Panc1 (cell line): ENCODE measurements at places on chromosomes 11 and 22. TPM values are rescaled to one million over a fixed set of nuclear protein-coding genes. Genes with fewer than 3 reads are reported as not detected.
A peak's percentile ranks its signal among the peaks of the same experiment; 100 is the strongest.

- no peak for DNase-seq
Measured at GRCh38 chr11:23586173-23586572, 725.9 kb upstream of the CCDC179 start.

DNA sequence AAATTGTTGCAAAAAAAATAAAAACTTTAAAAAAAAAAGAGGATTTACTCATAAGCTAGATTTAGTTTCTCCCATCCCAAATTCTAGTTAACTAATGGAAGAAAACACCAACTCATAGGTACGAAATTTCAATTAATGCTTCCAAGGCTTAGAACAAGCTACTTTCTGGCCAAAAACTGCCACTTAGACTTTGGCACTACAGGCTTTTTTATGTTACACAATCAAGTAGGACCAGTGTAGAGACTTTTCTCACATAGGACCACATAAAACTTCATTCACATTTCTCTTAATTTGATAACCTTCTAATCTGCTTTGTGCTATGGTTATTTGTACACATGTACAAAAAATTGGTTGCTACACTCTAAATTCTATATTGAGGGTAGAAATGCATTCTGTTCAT lies 3.1 kb downstream of the ST13 start:
- no peak for DNase-seq

DNA sequence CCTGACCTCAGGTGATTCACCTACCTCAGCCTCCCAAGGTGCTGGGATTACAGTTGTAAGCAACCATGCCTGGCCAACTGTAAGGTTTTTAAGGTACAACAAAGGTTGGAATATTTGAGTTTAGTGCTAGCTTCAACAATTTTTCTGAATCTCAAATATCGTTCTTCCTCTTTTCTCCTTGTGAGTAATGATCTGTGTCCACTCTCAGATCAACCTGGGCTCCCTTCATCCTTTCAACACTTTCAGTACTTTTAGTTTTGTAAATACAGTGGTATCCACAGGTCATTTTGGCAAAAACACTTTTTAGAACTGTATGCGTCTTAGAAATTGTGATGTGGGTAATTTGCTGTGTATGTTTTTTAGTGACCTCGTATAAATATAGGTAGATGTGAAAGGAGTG lies 7.9 kb downstream of the PACS1 start:
- no peak for DNase-seq

DNA sequence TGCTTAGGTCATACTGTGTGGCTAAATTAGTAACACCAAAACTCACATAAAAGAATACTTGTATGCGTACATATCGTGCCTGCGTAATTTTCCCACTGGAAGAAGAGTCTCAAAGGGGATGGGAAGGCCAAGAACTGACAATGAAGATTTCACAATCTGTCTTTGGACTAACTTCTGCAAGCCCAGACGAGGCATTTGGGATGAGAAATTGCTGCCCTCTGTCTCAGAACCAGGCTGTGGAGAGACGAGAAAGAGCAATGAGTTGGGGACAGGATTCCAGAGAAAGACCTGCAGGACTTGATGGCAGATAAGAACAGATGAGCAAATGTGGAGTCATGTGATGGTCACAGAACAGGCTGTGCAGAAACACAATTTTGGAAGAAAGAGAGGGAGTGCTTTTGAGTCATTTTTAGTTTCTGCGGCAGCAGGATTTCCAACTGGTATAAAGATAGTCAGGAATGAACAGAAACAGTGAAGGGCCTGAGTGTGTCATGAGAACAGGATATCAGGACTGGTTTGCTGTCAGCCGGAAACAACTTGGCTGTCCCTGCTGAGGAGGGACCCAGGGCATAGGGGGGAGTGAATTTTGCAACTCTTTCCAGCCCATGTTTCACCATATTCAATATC lies 82.7 kb upstream of the CTSC start:
- no peak for DNase-seq

GRCh38 chr11:10327254-10327653 lies 22.4 kb downstream of the ADM start:
- no peak for DNase-seq

DNA sequence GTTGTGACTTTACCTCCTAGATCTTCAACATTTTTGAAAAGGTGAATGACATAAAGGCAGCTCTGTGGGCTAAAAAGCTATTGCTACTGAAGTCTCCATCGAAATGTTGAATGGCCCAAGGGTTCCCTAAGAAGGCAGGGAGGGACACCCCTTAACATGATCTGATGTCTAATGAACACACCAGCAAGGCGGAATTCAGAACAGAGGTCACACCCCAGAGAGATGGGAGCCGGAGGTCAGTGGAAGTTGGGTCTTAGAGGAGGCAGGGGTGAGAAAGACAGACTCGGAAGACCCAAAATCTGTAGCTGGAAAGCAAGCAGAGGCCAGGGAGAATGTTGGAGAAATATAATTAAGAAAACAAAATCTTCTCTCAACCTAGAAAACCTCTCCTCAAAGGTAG lies 79.0 kb downstream of the TRIM29 start:
- no peak for DNase-seq

GRCh38 chr11:72232260-72233055 lies 7.9 kb downstream of the INPPL1 start:
- DNase-seq = no peak

GRCh38 chr11:3807909-3808860 lies at the start of gene PGAP2:
TSS of gene PGAP2 (plus strand) at chr11:3808560. CDS start at chr11:3811260, 2,700 bp downstream.
- peak; percentile 41 for DNase-seq

DNA sequence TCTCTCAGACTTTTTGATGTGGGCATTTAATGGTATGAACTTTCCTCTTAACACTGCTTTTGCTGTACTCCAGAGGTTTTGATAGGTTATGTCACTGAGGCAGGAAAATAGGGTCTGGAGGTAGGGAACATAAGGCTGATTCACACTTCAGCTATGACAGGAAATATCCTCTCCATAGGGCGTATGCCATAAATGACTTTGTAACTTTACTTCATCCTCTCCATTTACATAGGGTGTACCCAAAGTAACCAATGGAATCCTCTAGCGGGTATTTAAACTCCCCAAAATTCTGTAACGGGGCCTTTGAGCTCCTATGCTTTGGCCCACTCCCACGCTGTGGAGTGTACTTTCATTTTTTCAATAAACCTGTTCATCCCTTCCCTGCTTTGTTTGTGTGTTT lies 49.5 kb downstream of the OR2AT4 start:
- no peak for DNase-seq

DNA sequence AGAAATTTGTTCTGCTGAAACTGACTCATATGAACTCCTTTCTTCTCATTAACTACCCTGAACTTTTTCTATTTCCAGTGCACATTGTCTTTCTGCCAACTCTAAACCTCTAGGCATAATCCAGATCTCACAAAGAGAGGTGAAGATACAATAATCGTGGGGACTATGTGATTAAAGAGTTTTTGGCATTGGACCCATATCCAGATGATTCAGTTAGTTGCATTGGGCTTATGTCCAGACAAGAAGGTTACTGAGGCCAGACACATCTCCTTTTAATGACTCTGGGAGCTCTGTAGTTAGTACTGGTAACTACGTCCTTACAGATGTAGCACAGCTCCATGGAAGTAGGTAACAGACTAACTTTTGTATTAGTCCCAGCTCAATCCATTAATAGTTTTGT lies 273.0 kb downstream of the CASP12 start:
- no peak for DNase-seq

DNA sequence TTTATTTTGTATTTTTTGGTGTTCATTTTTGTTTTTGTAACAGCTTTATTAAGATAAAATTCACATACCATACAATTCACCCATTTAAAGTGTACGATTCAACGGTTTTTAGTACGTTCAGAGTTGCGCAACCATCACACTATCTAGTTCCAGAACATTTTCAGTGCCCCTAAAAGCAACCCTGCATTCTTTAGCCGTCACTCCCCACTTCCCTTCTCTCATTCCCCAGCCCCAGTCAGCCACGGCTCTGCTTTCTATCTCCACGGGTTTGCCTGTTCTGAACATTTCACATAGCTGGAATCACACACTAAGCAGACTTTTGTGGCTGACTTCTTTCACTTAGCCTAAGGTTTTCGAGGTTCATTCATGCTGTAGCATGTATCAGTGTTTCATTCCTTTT lies 9.6 kb upstream of the KCNQ1OT1 start:
- no peak for DNase-seq

DNA sequence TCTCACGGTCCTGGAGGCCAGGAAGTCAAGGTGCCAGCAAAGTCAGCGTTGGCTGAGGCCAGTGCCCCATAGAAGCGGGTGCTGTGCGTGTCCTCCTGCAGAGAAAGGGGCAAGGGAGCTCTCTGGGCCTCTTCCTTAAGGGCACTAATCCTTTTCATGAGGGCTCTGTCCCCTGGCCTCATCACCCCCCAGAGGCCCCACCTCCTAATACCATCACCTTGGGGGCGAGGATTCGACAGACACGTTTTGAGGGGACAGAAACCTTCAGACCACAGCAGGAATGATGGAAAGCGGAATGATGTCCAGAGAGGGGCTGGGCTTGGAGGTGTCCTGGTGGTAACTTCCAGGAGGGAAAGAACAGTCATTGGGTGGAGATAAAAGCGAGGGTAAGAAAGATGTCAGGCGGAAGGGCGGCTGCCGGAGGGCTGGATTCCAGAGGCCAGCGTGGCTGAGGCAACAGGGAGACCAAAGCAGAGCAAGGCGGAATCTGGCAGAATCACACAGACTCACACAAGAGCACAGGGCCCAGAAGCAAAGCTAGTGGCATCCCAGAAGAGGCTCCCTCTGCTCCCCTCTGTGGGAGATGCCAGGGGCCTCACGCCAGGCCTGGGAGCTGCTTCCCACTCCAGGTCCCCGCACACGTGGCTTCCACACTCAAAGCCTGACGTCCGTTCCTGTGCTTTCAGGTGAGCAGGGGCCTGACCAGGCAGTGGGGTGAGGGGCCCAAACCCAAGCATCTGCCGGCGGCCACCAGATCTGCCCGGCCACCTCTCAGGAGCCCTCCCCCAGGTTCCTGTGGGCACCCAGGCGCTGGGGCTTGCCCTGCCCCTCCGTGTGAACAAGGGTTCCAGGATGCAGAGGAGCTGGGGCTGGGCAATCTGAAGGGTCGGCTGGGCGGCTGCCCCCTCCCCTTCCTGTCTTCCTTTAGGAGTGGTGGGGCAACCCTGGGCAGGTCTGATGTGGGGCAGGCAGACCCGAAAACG lies 784.5 kb downstream of the BRD1 start:
- DNase-seq = no peak

DNA sequence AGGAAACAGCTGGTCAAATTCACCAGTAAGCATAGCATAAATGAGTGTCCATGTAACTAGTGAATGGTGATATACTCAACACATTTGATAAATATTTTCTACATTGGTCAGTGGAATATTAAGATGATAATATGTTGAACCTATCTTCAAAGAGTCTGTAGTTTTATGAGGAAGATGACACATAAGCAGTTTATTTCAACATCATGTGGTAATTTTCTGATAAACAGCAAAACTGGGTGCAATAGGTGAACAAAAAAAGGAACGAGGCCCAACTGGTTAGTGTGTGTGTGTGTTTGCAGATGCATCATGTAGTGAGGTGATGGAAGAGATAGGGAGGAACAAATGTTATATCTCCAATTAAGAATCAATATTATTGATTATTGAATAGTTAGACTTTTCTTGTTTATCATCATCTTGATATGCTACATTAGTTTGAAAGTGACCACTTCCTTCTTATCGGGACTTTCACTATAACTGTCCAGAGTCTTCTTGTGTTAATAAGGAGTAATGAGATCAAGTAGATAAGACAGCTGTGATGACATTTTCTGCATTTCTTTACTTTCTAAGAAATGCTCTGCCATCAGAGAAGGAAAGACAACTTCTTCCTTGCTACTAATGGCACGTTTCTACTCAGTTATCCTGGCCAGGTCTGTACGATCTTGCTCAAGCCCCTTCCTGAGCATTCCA lies 270.7 kb downstream of the ETS1 start:
- DNase-seq = no peak

- no peak for DNase-seq
Measured at GRCh38 chr11:133285359-133285758, 246.9 kb downstream of the OPCML start.

GRCh38 chr11:72236083-72236697 lies 7.8 kb downstream of the PHOX2A start:
- no peak for DNase-seq

- peak; percentile 8 for DNase-seq
Measured at GRCh38 chr11:122910775-122911174, 28.2 kb downstream of the JHY start.

GRCh38 chr11:59857439-59858434 lies 8.6 kb downstream of the TCN1 start:
- no peak for DNase-seq

GRCh38 chr11:48134221-48134922 lies 82.2 kb upstream of the OR4B1 start:
- DNase-seq = no peak

GRCh38 chr11:108853864-108854263 lies 189.0 kb downstream of the DDX10 start:
- DNase-seq = no peak

- no peak for DNase-seq
Measured at GRCh38 chr11:119206511-119207414, 624 bp downstream of the CBL start.

- no peak for DNase-seq
Measured at GRCh38 chr11:19432370-19433061, 191.8 kb upstream of the E2F8 start.

DNA sequence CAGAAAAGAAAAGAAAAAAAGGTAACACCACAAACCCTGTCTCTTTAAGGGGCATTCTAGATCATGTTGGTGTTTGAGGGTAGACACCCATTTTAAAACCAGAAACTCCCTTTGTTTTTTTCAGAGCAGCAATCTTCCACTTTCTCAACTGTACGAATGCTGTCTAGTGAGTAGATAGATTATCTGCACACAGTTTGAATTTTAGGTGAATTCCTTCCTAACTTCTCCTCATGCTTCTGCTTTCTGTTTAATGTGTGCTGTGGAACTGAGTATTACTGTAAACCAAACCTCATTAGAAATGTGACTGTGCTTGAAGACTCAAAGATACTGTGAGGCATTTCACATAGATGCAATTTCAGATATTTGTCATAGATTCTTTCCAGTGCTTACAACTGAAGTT lies 102.4 kb downstream of the PRMT3 start:
- no peak for DNase-seq

DNA sequence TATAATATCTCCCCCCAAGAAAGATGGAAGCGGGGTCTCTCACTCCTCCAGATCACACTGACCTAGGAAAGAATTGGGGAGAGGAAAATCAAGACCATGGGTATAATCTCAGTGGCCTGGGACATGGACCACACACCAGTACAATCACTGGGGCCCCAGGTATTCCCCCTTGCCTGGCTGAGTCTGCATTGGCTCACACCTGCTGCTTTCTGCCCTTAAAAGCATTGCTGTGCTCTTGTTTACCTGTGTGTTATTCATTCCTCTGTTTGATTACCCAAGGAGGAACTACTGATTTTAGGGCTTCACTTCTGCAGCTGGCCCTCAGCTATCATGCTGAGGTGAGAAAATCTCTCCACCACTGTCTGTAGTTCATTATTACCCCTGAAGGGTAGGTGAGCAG lies 14.0 kb upstream of the PARVA start:
- DNase-seq = no peak

GRCh38 chr11:2898366-2899079 lies 12.9 kb upstream of the CDKN1C start:
- no peak for DNase-seq

ZP1 gene
- total RNA-seq = not detected

ART1 gene
- not detected for total RNA-seq

DGCR6 gene
- total RNA-seq = 2.2 TPM

OR8G1 gene
- not detected for total RNA-seq

TUB gene
- 4.3 TPM for total RNA-seq

EFCAB6 gene
- 0.21 TPM for total RNA-seq

CREB3L1 gene
- total RNA-seq = 35.6 TPM

TTC28 gene
- 24.8 TPM for total RNA-seq

CRYBA4 gene
- not detected for total RNA-seq

RIMBP3B gene
- 0.54 TPM for total RNA-seq

CHADL gene
- total RNA-seq = 0.33 TPM

CDC42EP2 gene
- total RNA-seq = 8.1 TPM
